Effector memory CD4-positive, alpha-beta T cell (primary cell): ENCODE measurements at places on chromosomes 4 and X.

GRCh38 chr4:15882675-15883086 lies 55.9 kb downstream of the FGFBP1 start:
- peaks cover 3% of the 10 kb centered on the region for H3K27me3 ChIP-seq
- H3K36me3 ChIP-seq, result no peaks in the 10 kb centered on the region
- no peak overlapping the region for H3K27ac ChIP-seq
- H3K4me3 ChIP-seq, result no peak overlapping the region
- no peaks in the 10 kb centered on the region for H3K4me1 ChIP-seq

GRCh38 chr4:14069886-14070285 lies 442.4 kb upstream of the BOD1L1 start:
- H3K4me1 ChIP-seq, result no peaks in the 10 kb centered on the region
- no peak for DNase-seq
- no peak overlapping the region for H3K27ac ChIP-seq
- H3K4me3 ChIP-seq, result no peak overlapping the region
- no peaks in the 10 kb centered on the region for H3K36me3 ChIP-seq

DNA sequence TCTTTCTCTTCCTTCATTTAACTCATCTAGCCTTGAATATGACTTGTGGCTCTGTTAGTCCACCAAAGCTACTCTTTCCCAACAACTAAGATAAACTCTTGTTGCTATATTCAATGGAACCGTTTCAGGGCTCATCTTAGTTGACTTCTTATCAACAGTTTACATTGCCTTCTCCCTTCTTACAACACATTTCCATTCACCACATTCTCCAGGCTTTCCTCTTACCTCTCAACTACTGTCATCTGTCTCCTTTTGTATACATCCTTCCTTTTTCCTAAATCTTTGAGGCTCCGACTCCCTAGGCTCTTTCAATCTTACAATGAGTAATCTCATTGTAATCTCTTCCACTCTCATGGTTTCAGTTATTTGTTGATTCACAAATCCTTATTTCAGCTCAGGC lies 58.5 kb downstream of the NCAPG start:
- no peak for DNase-seq
- H3K27me3 ChIP-seq, result no peaks in the 10 kb centered on the region
- H3K27ac ChIP-seq, result no peak overlapping the region
- no peaks in the 10 kb centered on the region for H3K36me3 ChIP-seq
- H3K4me1 ChIP-seq, result no peaks in the 10 kb centered on the region

- H3K4me3 ChIP-seq, result no peak overlapping the region
- no peak for DNase-seq
- no peaks in the 10 kb centered on the region for H3K4me1 ChIP-seq
- H3K27ac ChIP-seq, result no peak overlapping the region
- H3K27me3 ChIP-seq, result no peaks in the 10 kb centered on the region
These were observed 319.5 kb upstream of the POF1B start for GRCh38 chrX:85698921-85699320.

GRCh38 chrX:114798907-114799306 lies 215.0 kb downstream of the HTR2C start:
- H3K27ac ChIP-seq, result no peak overlapping the region
- H3K4me1 ChIP-seq, result no peaks in the 10 kb centered on the region
- H3K4me3 ChIP-seq, result no peak overlapping the region
- no peaks in the 10 kb centered on the region for H3K36me3 ChIP-seq
- no peak for DNase-seq
- no peaks in the 10 kb centered on the region for H3K27me3 ChIP-seq

DNA sequence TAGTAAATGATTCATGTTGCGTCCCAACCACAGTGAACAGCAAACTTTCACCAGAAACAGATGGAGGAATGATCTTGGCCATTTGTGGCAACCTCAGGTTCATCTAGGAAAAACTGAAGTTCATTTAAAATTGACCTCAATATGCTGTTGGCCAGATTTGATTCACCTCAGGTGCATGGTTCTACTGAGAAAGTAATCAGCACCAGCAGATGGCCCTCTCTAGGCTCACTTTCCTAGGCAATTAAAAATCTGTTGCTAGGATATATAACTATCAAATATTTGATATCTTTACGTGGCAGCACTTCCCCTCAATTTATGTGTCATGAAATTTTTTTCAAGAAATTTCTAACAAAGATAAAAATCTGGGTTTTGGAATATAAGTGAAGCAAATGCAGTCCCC lies 344.7 kb downstream of the GALNTL6 start:
- H3K27ac ChIP-seq, result no peak overlapping the region
- no peak overlapping the region for H3K4me3 ChIP-seq
- DNase-seq, result no peak
- H3K36me3 ChIP-seq, result no peaks in the 10 kb centered on the region
- no peaks in the 10 kb centered on the region for H3K27me3 ChIP-seq

DNA sequence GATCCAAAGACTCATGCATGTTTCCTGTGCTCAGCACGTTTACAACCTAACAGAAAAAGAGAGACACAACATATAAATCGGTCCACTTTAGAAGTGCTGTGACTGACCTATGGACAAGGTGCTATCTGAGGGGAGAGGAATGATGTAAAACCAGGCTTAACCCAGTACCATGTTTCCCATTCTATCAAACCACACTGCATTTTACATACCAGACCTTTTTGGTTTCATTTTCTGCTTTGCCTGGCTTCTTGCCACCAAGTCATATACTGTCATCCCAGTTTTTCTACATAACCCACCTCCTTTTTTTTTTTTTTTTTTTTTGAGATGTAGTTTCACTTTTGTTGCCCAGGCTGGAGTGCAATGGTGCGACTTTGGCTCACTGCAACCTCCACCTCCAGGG lies 82.2 kb downstream of the KLF8 start:
- no peaks in the 10 kb centered on the region for H3K36me3 ChIP-seq
- no peaks in the 10 kb centered on the region for H3K27me3 ChIP-seq
- no peaks in the 10 kb centered on the region for H3K4me1 ChIP-seq
- no peak overlapping the region for H3K27ac ChIP-seq

DNA sequence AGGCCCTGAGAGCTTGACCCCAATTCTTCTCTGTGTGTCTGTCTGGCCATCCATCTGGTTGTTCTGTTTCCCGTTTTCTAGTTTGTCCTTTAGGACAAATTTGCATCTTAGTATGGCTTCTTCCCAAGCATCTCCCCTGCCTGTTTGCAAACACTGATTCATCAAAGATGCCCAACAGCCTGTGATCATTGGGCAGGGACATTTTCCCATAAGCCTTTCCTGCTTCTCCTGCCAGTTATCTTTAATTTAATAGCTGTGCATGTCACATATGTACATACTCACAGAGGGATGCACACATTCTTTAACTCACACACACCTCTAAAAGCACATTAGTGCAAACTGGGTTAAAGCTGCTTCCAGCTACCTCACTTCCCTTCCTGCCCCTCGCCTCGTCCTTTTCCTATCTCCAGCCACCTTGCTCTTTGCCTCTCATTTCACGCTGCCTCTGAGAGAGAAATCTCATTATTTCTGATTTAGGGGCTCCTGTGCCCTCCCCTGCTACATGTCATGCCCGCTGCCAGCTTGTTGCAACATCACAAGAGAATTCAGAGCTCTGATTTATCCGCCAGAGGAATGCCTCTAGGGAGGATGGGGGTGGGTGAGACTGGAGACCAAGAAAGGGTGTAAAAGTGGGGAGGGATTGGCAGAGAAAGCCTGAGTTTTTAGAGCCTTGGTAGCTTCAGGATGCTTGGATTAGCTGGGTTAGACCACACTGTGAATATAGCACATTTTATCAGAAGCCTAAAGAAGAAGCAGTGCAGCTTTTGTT lies 100.6 kb downstream of the NHS start:
- no peak overlapping the region for H3K27ac ChIP-seq

DNA sequence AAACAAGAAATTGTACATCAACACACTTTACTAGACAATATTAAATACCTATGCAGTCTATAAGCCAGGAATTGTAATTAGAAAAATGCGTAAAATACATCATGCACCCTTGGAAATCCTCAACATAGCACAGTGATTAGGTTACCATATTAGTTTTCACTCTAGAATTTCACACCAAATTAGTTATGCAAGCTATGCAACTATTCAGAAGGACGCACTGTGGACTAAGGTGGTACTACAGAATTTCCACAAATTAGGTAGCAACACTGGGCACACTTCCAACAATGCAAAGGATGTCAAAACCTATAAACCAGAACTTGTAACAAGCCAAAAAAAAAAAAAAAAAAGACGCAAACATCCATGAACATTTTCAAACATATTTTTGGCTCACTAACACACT lies 71.1 kb upstream of the ZCCHC13 start:
- no peaks in the 10 kb centered on the region for H3K27me3 ChIP-seq
- no peak overlapping the region for H3K27ac ChIP-seq
- H3K4me1 ChIP-seq, result no peaks in the 10 kb centered on the region
- no peaks in the 10 kb centered on the region for H3K36me3 ChIP-seq
- DNase-seq, result no peak
- H3K4me3 ChIP-seq, result no peak overlapping the region

DNA sequence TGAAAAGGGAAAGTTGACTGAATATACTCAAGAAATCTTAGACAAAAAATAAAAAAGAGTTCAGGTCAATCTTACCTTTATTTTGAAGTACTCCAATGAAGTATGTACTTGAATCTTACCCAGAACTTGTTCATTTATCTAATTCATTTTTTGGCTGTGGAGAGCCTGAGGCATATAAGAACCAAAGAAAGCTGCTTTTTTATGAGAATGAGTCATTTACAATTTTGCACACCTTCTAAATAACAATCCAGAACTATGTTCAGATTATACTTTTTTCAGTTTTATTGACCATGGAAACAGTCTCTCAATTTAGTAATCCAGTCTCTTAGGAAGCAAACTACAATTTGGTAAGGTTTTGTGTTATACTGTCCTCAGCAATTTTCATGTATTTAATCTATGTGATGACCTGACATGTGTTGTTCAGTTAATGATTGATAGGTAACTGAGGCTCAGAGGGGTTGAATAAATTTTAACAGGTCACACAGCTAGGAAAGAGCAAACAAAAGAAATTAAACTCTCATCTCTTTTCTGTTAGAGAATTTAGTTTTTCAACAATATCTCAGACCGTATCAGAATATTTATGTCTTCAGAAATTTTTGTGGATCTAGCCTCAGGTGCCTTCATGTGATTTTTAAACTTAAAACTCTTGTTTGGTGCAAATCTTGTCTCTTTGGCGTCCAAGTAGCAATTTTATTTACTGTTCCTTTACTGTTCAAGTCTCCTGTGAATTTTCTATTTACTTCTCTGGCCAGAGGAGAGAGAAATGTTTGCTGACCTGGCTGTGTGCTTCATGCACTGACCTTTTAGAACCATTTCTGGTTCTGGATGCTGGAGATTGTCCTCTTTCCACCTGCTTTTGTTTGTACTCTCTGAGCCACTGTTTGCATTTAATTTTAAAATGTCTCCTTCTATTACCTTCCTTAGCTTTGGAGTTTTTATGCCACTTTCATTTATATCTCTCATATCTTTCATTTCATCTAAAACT lies 1453.4 kb downstream of the STIM2 start:
- no peaks in the 10 kb centered on the region for H3K36me3 ChIP-seq
- H3K27me3 ChIP-seq, result no peaks in the 10 kb centered on the region
- no peak overlapping the region for H3K27ac ChIP-seq
- H3K4me3 ChIP-seq, result no peak overlapping the region
- DNase-seq, result no peak
- no peaks in the 10 kb centered on the region for H3K4me1 ChIP-seq

DNA sequence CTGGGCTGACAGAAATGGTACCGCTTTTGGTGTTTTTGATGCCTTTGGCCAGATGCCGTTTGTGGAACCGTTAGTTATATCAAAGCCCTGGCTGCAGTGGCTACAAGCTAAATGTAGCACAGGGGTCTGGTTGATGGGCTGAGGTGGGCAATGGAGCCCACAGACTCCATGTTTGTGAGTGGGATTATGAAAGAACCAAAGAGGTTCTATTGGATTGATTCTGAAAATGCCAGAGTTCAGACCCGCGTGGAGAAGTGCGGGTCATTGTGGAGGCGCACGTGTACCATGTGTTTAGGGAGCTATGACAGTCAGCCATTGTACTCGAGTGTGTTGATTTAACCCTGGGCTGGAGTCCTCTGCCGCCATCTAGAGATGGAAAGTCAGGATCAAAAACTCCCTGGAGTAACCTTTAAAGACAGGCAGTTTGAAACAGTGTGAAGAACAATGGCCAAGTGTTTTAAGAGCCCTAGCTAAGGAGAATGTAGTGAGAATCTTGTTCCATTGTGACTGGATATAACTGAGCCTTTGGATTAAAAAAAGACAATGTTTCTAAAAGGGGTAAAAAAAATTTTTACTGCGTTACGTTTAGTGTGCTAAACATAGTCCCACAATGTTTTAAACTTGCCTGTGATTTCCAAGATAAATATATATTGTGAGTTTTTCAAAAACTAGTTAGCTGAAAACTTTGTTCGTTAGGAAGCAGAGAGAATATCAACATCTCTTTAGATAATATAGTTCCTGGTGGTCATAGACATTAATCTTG lies 12.7 kb downstream of the ART3 start:
- no peaks in the 10 kb centered on the region for H3K4me1 ChIP-seq
- no peak overlapping the region for H3K27ac ChIP-seq
- H3K36me3 ChIP-seq, result no peaks in the 10 kb centered on the region
- H3K4me3 ChIP-seq, result no peak overlapping the region

DNA sequence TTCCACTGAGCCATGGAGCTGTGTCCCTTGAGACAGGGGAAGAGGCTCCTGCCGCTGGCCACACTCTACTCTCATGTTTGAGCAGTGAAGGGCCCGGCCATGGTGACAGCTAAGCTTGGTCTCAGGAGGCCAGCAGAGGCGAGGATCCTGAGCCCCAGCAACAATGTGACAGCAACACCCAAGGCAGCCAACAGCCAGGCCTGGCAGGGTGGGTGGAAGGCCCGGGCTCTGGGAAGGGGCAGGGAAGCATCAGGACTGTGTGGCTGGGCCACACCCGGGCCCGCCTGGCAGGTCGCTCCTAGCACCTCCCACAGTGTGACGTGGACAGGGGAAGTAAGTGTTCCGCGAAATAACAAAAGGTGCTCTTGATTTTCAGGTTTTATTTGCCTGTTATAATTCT lies 24.8 kb downstream of the L1CAM start:
- no peak for DNase-seq
- H3K4me1 ChIP-seq, result no peaks in the 10 kb centered on the region
- no peak overlapping the region for H3K4me3 ChIP-seq
- H3K27ac ChIP-seq, result no peak overlapping the region
- H3K27me3 ChIP-seq, result no peaks in the 10 kb centered on the region
- H3K36me3 ChIP-seq, result no peaks in the 10 kb centered on the region

GRCh38 chr4:7326693-7327340 lies 107.9 kb downstream of the PSAPL1 start:
- H3K27me3 ChIP-seq, result no peaks in the 10 kb centered on the region
- no peak for DNase-seq
- no peaks in the 10 kb centered on the region for H3K4me1 ChIP-seq
- no peak overlapping the region for H3K27ac ChIP-seq

DNA sequence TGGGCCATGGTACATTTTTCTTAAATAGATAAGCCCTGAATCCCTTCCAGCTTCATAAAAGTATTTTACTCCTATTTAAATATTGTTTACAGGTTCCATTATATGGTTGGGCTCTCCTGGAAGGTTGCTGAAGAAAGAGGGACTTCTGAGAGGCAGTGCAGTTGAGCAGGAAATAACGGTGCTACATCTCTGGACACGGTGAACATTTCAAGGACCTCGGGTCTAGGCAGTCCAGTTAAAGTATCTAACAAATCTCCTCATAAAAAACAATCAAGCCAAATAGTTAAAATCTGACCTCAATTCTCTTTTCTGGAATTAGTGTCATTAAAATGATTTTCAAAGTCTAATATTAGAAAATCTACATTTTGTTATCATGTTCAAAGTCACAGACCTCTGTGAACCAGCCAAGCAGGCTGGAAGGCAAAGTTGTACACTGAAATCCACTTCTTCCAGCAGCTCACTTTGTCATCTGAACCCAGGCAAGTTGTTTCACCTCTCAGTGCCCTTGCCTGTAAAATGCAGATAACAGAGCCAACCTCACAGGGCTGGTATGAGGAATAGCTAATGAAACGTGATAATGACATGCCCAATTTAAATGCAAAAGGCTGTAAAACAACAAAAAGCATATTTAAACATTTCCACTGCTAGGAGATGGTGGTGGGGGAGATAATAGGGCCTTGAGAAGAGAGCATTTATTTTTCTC lies 267.0 kb upstream of the KLF3 start:
- H3K36me3 ChIP-seq, result no peaks in the 10 kb centered on the region
- DNase-seq, result no peak
- no peak overlapping the region for H3K4me3 ChIP-seq
- no peaks in the 10 kb centered on the region for H3K4me1 ChIP-seq
